Activated CD4-positive, CD25-positive, alpha-beta regulatory T cell treated with anti-CD3 and anti-CD28 coated beads, Interleukin-2, amount 50 U/mL, for 24 hours (primary cell): ENCODE measurements at places on chromosomes 1 and 21.

DNA sequence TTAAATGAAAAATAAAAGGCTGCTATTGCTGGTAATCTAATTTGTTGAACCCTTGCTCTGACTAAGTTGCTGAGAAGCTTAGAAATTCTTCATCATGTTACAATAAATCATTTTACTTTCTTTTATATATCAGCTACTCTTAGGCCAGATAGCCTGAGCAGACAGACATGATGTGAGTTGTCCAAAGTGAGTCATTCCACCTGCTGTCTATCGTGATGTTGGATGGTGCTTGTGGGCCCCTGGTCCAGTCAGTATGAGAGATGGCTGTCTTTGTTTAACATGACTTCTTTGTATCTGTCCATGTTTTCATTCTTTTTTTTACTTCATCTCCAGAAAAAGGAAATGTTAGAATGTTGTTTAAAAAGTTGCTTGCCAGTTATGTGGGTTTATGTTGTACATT is 188.8 kb downstream of the ADGRL2 start:
- ATAC-seq: no peak

DNA sequence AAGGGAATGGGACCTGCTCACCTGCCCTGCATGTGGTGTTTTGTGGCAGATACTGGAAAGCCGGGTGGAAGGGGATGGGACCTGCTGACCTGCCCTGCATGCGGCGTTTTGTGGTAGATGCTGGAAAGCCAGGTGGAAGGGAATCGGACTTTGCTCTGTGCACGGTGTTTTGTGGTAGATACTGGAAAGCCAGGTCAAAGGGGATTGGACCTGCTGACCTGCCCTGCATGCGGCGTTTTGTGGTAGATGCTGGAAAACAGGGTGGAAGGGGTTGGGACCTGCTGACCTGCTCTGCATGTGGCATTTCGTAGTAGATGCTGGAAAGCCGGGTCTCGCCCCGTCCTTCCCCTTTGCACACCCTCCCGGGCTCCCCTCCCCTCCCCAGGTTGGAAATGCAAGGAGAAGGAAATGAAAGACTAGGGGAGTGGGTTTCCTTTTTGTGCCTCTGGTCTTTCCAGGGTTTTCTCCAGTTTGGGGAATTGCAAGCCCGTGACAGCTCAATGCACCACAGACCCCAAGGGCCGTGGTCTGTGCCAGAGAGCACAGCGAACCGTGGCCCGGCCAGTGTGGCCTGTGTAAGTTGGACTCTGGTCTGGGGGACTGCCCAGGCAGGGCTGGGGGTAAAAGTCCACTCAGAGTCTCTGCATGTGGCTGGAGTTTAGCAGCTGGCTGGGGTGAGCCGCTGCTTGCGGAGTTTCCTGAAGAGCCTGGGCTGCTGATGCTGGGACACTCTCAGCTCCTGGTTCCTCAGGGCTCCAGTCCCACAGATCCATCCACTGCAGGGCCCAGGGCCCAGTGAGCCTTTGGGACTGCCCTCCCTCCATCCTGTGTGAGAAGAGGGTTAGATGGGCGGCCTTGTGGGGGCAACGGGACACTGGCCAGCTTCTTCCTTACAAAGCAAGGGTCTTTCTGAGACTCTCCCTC is 105.5 kb downstream of the CRYAA start:
- no peak for ATAC-seq

GRCh38 chr1:30738040-30738714 is 14.8 kb upstream of the MATN1 start:
- ATAC-seq: no peak

- no peak for ATAC-seq
These were observed 104.1 kb downstream of the DENND1B start for GRCh38 chr1:197671140-197671539.

- ATAC-seq: no peak
These were observed 8.0 kb downstream of the ZNF669 start for GRCh38 chr1:247096112-247096511.

DNA sequence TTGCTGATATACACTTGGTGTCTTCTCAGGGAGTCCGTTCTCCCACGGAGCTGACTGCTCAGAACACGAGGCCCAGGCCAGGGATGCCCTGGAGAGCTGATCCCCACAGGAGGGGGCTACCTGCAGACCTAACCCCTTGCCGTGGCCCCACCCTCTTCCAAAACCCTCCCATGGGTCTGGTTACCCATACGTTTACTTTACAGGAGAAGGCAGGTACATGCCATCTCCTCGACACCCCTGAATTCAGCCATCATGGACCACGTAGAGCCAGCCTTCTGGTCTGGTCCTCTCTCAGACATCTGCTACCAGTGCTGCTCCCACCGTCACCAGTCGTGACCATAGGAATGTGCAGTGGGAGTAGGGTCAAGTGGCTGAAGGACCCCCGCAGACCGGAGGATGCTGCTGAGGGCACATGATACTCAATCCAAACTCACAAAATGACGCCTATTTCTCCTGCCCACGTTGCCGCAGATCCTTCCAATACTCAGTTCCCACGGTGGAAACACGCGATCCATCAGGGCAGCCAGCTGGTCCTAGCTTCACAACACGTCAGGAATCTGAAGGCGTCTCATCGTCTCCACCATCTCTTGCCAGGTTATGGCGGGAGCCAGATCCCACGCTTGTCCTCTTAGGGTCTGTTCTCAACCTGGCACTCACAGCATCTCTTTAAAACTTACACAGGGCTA is 26.7 kb downstream of the PGBD5 start:
- no peak for ATAC-seq

- ATAC-seq: no peak
These were observed 123.0 kb downstream of the PCBP3 start for GRCh38 chr21:45766501-45766900.

DNA sequence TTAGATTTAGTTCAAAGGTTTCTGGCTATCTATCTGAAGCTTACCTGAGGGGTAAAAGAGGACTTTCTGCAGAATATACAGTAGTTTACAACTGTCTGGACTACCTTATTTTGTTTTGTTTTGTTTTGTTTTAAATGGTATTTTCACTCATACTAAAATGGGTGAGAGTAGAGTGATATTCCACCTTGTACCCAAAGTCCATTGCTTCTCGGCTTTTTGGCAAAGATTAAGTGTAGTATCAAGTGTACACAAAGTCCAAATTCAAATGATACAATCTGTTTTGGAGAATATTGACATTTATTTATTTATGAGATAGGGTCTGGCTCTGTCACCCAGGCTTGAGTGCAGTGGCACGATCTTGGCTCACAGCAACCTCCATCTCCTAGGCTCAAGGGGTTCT is 11.7 kb upstream of the SMG7 start:
- ATAC-seq: no peak

DNA sequence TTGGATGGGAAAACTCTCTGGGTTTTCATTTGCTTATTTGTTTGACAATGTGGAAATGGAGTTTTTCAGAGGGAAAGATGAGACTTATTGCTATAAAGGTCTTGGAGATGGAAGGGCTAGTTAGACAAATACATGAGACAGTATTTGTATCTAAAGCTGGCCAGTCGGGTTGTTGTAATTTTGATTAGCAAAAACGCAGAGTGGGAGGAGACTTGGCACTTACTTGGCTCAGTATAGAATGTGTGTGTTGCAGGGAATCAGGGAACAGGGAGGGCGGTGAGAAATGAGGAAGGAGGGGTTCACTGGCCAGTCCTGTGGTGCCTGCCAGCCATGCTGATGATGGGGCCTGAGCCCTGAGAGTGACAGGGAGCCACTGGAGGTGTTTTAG is 6.0 kb upstream of the FOXE3 start:
- no peak for ATAC-seq

GRCh38 chr1:92299477-92300150 is 755 bp downstream of the RPAP2 start:
- no peak for ATAC-seq

GRCh38 chr21:45496151-45496967 is 45.9 kb downstream of the SLC19A1 start:
- ATAC-seq: no peak

- ATAC-seq: no peak
These were observed 13.6 kb downstream of the EVA1C start for GRCh38 chr21:32426066-32426465.

DNA sequence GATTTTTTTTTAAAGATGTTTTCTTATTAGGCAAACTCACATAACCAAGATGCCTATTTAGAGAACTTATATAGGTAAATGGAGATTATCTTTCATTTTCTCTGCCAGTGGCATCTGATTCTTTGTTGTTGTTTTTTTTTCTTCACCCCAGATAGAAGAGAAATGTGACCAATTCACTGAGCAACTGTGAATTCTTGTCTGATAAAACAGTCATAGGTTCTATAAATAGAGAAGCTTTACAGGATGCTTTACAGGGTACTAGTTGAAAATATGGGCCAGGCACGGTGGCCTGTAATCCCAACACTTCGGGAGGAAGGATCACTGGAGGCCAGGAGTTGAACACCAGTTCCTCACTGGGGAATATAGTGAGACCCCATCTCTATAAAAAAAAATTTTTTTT is 50.7 kb upstream of the LAMC2 start:
- ATAC-seq: no peak

- ATAC-seq: peak; percentile 48
These were observed 2.1 kb upstream of the S100A9 start for GRCh38 chr1:153355445-153356071.

- ATAC-seq: no peak
These were observed 215.1 kb downstream of the ATG4C start for GRCh38 chr1:62998845-62999649.

DNA sequence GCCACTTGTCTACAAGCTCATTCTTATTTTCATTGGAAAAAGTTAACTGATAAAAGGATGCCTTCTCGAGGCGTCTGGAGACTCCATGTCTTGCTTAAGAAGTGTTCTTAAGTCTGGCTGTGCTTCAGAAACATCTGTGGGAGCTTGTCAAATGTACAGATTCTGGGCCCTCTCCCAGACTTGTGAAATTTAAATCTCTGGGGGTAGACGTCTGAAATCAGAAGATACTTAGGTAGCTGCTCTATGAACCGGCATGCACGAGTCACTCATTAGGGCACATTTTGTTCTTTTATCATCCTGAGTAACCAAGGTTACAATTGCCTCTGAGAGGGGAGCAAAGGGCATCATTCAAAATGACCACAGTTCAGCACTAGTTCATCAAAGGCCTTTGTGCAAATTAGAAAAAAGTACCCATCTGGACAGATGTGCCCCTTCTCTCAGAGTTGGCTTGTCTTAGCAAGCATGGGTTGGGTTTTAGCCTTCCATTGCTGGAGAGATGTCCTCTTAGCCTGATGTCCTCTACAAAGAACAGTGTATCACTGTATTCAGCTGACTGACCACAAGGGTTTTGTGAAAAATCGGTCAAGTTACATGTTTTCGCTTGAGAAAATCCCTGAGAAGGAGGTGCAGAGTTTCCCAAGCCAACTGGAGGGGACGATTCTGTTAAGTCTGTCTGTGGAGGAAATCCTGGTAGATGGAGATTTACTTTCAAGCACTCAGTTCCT is 156.9 kb downstream of the ASTN1 start:
- ATAC-seq: no peak

DNA sequence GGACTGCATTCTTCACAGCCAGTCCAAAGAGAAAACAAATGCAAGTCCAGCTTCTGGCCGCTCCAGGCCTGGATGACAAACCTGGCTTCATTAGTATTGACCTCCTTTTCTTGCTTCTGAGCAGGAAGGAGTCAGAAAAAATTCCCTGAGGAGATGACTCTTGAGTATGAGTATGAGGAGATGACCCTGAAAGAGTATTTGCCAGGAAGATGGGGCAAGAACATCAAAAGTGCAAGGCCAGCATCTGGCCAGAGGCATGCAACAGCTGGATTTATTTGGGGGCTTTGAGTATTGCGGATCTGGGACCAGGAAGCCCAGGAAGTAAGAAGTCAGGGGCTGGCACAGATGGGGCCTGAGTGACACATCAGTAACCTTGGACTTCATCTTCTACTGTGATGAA is 113.9 kb downstream of the GLIS1 start:
- no peak for ATAC-seq

DNA sequence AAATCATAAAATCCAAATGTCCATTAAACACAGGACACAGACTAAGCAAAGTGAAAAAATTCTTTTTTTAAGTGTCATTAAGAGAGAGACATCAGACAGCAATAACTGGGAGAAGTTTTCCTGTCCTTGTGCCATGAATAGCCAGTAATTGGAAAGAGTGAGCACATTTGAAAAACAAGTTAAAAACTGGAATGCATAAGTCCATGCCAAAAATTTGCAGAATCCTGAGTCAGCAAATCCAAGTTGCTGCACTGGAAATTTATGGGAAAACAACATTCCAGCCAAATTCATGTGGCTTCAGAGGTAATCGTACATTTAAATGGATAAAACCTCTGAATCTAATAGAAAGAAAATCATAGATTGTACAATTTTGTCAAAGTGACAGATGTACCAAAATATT is 291.4 kb downstream of the LRRC40 start:
- ATAC-seq: no peak

DNA sequence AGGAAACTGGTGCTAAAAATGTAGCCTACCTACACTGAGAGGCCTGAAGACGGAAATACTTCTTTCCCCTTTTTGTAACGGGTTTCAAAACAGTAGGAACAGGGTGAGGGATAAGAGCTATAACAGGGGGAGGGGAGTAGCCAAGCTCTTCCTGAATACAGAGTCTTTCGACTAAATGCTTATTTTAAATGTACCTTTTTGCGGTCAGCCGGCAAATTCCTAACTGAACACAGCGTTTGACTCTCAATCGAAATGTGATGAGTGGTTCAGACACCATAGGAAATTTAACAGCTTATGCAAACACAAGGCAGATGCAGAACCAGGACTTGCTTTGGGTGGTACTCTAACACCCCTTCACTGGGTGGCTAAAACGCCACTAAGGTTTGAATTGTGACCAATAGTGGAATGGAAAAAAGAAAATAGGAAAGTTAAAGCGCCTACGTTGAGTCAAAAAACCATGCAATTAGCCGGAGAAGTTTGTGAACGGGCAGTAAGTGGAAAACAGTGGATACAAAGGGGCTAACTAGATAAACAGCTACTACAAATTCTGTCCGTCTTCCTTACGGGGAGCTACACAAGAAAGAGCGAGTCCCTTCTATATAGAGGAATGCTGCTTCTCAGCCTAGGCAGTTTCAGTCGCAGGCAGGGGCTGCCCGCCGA is 1.7 kb downstream of the EGLN1 start:
- ATAC-seq: no peak

DNA sequence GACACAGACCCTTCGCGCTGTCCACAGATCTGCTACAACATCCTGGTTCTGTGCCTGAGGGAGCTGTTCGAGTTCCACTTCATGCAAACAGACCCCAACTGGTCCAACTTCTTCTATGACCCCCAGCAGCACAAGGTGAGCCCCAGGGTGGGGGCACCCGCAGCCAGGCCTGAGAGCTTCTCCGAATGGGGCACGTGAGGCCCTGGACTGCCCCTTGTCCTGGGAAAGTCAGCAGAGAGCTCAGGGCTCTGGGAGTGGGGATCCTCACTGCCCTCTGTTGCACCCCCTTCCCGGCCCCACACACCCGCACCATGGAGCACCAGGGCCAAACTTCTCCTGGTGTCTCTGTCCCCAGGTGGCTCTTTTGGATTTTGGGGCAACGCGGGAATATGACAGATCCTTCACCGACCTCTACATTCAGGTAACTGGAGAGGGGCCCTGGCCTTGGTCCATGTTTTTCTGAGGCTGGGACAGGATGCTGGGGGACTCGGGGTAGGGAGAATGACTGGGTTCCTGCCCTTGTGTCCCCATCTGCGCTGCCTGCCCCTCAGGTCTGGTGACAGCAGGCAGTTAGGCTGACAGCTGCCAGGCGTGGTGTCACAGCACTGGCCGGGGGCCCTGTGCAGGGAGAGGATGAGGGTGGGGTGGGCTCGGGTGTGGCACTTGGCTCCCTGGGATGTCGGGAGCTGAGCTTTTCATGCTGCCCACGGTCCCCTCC is 44.6 kb downstream of the COQ8A start:
- ATAC-seq: no peak
